ENCODE measurements at places on chromosomes 3 and 15. TPM values are rescaled to one million over a fixed set of nuclear protein-coding genes. Genes with fewer than 3 reads are reported as not detected.

DNA sequence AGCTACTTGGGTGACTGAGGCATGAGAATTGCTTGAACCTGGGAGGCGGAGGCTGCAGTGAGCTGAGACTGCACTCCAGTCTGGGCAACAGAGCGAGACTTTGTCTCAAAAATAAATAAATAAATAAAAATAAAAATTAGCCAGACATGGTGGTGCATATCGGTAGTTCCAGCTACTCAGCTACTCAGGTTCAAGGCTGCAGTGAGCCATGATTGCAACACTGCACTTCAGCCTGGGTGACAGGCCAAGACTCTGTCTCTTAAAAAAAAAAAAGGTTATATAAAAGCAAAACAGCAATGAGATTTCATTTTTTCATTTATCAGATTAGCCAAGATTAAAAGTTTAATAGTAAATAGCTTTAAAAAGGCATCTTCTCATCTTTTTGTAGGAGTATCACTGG lies 2.9 kb downstream of the TGM4 start:
- DNase-seq = no peak

DNA sequence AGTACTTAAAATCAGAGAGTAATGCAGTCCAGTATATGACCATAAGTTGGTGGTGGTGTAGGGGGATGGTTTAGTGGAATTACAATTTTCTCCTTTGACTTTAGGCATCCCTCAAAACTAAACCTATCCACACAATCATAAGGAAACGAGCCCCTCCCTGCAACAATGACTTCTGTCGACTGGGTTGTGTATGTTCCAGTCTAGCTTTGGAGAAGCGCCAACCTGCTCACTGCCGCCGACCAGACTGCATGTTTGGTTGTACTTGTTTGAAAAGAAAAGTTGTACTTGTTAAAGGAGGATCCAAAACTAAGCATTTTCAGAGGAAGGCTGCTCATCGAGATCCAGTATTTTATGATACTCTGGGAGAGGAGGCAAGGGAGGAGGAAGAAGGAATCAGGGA lies 52.8 kb downstream of the MGA start:
- no peak for DNase-seq

GRCh38 chr15:43469867-43470266 lies 23.1 kb downstream of the TP53BP1 start:
- DNase-seq = no peak

- no peak for DNase-seq
These were observed 67.1 kb downstream of the PLOD2 start for GRCh38 chr3:146093896-146094295.

- DNase-seq = no peak
These were observed 209.8 kb upstream of the THRB start for GRCh38 chr3:24704496-24704895.

DNA sequence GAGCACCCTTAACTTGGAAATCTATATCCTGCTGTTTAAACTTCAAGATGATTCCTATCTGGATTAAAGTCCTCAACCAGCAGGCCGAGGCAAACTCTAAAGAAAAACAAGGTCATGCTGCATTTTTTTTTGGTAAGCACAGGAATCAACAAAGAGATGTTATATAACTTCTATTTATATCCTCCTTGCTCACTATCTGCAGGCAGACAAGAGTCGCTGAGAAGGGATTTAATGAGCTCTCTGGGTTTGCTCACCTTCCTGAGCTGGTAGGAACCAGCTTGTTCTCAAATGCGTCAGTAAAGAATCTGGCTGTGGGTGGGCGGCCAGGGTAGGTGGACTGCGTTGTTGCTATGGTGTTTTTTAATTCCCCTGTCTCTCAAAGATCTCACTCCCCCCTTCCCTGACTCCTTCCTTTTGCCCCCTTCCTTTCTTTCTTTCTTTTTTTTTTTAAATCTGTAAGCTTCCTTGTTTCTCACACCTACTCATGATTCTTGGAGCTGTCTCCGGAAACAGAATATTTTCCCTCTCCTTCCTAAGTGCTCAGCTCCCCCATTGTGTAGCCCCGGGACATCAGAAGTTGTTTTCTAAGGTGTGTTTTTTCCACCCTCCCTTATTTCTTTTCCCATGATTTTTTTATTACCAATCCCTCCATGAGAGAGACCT lies 228.8 kb upstream of the BHLHE40 start:
- no peak for DNase-seq

DNA sequence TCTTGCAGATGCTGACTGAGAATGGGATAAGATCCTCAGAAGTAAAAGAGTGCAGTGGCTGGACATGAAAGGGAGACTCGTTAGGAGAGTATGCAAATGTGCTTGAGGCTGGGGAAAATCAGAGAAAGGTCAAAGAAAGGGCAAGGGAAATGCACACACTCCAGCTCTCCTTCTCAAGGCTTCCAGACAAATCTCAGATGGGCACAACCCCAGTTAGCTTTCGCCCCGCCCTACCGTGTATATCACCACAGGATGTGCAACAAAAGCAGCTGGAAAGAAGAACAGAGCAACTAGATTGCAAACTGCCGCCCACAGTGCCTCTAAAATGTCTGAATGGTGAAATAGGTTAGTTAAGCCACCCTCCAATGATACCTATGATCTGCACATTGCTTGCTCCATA lies 63.9 kb downstream of the CERS3 start:
- no peak for DNase-seq

- DNase-seq = no peak
These were observed 79.9 kb upstream of the SLC25A26 start for GRCh38 chr3:66140743-66141372.

- DNase-seq = no peak
These were observed 113.0 kb downstream of the SNRPN start for GRCh38 chr15:25067725-25068309.

DNA sequence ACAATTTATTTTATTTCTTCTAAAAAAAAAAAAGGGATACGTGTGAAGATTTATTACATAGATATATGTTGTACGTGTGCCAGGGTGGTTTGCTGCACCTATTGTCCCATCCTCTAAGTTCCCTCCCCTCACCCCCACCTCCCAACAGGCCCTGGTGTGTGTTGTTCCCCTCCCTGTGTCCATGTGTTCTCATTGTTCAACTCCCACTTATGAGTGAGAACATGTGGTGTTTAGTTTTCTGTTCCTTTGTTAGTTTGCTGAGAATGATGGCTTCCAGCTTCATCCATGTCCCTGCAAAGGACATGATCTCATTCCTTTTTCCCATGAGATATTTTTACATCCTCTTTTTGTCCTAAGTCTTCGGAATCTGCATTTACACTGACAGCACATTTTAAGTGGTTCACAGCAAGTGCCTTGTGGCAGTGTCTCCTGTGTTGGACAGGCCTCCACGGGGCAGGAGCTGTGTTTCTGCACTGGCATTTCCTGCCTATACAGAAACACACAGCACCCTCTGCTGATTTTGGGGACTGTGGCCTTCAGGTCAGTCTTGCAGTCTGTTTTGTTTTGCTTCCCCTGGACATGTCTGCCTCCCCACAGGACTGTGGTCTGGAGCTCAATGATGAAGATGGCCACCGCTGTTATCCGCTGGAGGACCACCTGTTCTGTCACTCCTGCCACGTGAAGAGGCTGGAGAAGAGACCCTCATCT lies 12.7 kb upstream of the SACM1L start:
- DNase-seq = no peak

GRCh38 chr3:178966299-178967176 lies 105.1 kb downstream of the ZMAT3 start:
- no peak for DNase-seq

GRCh38 chr3:143576568-143577270 lies 271.5 kb downstream of the SLC9A9 start:
- DNase-seq = no peak

GRCh38 chr15:56919609-56920366 lies 1.3 kb downstream of the TCF12 start:
- no peak for DNase-seq

DNA sequence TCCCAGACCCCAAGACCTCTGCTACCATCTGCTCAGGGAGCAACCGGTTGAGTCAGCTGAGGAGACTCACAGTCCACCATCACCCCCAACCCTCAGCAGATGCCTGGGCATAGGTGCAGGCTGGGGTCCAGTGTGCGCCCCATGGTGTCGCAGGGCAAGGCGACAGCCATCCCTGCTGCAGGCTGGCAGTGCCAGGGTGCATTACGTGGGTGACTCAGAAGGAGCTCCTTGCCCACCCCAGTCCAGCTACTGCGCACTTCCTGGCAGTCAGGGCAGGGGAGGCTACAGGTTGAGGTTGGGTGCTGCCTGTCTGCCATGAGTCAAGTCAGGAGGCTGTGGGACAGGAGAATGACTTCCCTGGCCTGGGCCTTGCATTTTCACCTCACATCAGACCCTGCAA lies 33.5 kb downstream of the RASGRF1 start:
- DNase-seq = no peak

DNA sequence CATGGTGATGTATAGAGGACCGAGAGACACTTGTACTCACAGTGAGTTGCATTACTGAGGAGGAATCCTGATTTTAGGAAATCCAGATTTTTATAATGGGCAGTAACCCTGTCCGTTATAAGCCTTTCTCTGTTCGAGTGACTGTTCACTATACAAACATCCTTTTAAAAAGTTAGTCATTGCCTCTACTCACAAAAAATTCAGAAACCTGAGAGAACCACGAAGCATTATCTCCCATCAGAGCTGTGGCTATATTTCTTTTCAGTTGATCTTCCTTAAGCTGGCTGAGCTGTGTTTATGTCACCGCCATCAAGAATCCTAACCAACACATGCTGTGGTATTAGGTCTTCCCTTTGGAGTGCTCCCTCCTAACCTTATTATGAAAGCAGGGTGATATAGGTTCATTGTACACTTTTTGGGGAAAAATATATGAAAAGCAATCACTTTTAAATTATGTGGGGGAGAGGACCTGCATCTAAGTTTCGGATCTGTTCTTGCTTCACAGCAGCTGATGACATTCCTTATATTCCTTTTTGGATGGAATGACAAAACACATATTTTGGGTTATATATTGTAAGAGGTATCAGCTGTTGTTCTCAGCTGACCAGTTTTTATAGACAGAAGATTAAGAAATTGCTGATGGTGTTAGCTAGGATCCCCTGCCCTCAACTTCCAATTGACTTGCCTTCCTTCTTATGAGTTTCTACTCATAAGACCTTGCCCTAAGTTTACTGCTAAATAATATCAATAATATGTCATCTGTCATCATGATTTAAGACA lies 465.9 kb upstream of the RASGRP1 start:
- DNase-seq = no peak

DNA sequence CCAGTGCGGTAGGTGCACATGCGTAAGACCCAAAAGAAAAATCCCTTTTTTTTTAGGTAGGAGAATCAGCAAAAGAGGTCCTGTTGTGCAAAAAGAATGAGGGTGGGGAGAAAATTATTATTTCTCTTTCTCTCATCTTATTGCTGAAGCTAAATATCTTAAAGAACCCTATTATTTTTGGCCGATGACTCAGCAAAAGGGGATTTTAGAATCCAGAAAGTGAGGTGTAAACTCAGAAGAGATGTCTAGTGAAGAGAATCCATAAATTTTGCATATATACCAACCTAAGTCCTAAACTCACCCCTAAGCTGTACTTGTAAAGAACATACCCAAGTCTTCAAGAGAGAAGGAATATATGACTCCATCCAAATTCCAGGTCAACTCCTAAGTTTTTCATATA lies 386.3 kb upstream of the ZNF717 start:
- DNase-seq = no peak

- no peak for DNase-seq
These were observed 13.9 kb upstream of the C15orf61 start for GRCh38 chr15:67506775-67507747.

GRCh38 chr3:53506763-53507145 lies 12.3 kb downstream of the CACNA1D start:
- DNase-seq = no peak

- DNase-seq = no peak
These were observed 24.6 kb downstream of the COL8A1 start for GRCh38 chr3:99662838-99663570.

DNA sequence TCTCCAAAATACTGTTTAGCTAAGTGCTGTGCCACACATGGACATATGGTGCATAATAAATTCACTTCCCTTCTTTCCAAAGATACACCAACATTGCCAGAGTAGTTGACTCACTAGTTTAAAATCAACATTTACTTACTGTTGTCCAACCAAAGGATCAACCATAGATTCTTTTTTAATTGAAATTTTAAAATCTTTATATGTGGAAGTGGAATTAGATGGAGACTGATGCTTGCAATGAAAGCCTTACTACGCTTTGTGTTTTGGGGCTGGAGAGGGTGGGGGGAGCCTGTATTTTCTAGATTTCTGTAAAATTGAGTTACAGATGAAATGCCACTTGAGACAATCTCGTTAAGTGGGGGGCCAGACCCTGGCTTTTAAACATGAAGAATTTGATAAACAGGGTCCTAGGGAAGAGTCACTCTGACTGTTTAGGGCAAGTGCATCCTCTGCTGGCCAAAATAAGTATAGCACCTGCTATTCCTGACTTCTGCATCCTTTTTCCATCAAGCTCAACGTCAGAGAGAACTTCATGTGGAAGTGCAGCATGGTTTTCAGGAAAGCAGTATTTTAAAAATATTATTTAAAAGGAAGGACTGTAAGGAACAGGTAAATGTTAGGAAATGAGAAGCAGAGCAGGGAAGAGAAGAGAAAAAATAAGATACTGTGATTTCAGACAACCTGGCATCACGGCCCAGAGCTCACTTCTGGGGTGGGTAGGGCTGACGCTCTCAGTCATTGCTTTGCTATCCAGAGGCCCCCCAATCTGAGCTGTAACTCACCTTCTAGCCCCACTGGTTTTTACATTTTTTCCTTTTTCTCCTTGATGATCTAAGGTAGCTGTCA lies 76.7 kb downstream of the BOC start:
- DNase-seq = peak; percentile 73

- DNase-seq = no peak
These were observed 35.2 kb upstream of the CDAN1 start for GRCh38 chr15:42772144-42772543.

GRCh38 chr3:100775226-100775625 lies 65.9 kb downstream of the TFG start:
- no peak for DNase-seq

- DNase-seq = no peak
These were observed 92.3 kb downstream of the FOXP1 start for GRCh38 chr3:71491154-71491752.

GRCh38 chr3:53618936-53619335 lies 124.5 kb downstream of the CACNA1D start:
- no peak for DNase-seq

- DNase-seq = no peak
These were observed 12.0 kb downstream of the EXOSC7 start for GRCh38 chr3:44988073-44988472.

GRCh38 chr3:134610432-134611385 lies 40.1 kb downstream of the KY start:
- no peak for DNase-seq

DNA sequence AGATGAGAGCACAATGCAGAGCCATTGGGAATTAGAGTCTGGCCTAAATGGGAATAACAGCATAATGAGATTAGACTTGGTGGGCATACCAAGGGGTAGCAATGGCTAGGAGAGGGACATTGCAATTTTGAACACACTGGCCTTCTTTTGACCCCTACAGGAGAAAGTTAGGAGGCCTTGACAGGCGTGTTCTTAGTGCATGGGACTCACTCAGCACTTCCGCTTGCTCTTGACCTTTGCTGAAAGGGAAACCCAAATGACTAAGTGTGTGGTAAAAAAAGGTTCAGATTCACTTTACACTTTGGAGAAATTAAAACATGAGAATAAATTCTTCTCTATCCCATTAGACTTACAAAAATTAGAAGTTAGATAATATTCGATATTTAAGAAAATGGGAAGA lies 317.4 kb downstream of the DIPK2A start:
- no peak for DNase-seq

NTRK3 gene
- total RNA-seq = 3.6 TPM

AHSG gene
- total RNA-seq = not detected

ALDH1A2 gene
- 110 TPM for total RNA-seq

CIP2A gene
- total RNA-seq = 6.4 TPM

PLIN1 gene
- total RNA-seq = 835 TPM

VWA5B2 gene
- total RNA-seq = not detected

TIMP4 gene
- 145 TPM for total RNA-seq

PLEKHO2 gene
- 86.6 TPM for total RNA-seq

CHDH gene
- total RNA-seq = 2.6 TPM

Data from omental fat pad (tissue), 4 donors.